NCI-H460 (cell line): ENCODE measurements at places on chromosomes 2 and 18. TPM values are rescaled to one million over a fixed set of nuclear protein-coding genes. Genes with fewer than 3 reads are reported as not detected.

DNA sequence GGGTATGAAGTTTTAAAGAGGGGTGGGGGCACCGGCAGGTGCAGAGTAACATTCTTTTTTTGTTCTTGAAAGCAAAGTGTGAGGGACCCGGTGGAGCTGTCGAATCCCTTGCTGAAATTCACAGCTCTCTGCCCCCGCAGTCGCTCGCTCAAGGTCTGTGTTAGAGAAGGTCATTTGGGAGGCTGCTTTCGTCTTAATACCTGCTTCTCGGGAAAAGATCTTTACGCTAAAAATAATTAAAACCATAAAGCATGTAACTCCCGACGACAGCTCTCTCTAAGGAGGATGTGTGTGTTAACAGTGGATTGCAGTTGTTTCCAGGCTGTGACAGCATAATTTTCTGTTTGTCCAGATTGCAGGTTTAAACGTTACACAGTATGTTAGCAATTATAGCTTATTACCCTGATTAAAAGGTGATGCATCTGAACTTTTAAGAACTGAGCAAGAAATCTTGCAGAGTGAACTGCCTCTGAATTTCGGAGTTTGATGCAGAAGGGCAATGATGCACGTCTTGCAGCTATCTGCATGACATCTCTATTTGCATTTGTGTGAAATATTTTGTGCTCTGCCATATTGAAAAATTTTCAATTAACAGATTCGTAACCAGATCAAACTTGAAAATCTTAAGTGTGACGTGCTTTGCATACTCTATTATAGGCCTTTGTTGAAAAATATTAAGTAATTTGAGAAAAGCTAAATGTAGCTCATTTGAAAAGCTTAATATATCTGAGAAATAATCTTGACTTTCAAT, 954 bp downstream of the RAPGEF4 start:
- DNase-seq: no peak

GRCh38 chr2:86195808-86196387, 636 bp upstream of the IMMT start:
- DNase-seq: no peak

The RSAD2 gene
- 0.02 TPM in 1 of 2 replicates, not detected in the other for total RNA-seq

The GALNT3 gene
- 0.92 and 1.1 TPM in 2 replicates for total RNA-seq

The RNPEPL1 gene
- total RNA-seq: 21.7 and 29.2 TPM in 2 replicates

The QPCT gene
- 311 and 322 TPM in 2 replicates for total RNA-seq
